G401 (cell line): ENCODE measurements at places on chromosomes 6 and 20. TPM values are rescaled to one million over a fixed set of nuclear protein-coding genes. Genes with fewer than 3 reads are reported as not detected.

The SLC17A3 gene
- total RNA-seq = not detected in 2 replicates

The RAB44 gene
- 0.06 TPM in 1 of 2 replicates, not detected in the other for total RNA-seq

GRCh38 chr6:6346427-6347023 lies 26.1 kb upstream of the F13A1 start:
- DNase-seq = no peak

DNA sequence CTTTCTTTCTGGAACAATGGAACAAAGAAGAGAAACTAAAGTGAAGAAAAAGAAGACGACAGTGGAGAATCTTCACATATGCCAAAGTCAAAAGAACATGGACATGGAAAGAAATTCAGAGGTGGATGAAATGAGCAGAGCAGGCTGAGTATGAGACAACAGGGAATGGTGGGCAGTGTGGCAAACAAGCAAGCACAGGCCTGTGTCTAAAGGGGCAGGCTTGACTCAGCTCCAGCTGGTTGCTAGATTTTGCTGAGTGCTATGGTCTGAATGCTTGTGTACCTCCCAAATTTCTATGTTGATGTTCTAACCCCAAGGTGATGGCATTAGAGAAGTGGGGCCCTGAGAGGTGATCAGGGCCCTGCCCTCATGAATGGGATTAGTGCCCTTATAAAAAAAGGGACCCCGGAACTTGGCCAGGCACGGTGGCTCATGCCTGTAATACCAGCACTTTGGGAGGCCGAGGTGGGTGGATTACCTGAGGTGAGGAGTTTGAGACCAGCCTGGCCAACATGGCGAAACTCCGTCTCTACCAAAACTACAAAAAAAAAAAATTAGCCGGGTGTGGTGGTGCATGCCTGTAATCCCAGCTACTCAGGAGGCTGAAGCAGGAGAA lies 49.6 kb downstream of the ZMYND8 start:
- no peak for DNase-seq

DNA sequence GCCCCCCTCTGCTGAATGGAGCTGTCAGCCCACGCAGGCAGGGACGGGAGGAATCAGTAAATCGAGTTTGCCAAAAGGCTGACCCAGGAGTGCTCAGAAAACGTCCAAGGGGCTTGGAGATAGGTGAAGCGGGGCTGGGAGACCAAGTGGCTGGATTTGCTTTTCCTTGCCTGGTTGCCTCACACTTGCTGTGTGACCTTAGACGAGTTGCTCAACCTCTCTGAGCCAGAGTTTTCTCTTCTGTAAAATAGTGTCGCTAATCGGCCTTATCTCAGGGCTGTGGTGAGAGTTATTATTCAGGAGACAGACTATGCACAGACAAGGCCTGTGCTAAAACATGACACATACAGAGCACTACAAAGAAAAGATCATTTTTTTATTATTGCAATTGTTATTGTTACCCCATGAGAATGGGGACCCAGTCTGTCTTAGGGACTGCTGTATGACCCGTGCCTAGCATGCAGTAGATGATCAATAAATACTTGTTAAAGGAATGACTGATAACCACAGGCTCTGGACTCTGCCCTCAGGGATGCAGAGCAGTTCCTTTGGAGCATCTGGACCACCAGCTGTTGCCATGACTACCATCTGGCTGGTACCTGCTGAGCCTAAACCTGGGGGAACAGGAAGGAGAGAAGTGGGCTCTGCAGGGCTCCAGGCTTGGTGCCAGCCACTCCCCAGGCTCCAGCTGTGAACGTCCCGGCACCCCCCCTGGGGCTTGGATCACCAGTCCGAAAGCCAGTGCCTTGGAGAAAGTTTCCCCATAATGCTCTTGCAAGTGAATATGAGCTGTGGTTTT lies 901 bp downstream of the KCNK15 start:
- no peak for DNase-seq

GRCh38 chr6:32117461-32117860 lies 8.3 kb upstream of the TNXB start:
- DNase-seq = no peak

DNA sequence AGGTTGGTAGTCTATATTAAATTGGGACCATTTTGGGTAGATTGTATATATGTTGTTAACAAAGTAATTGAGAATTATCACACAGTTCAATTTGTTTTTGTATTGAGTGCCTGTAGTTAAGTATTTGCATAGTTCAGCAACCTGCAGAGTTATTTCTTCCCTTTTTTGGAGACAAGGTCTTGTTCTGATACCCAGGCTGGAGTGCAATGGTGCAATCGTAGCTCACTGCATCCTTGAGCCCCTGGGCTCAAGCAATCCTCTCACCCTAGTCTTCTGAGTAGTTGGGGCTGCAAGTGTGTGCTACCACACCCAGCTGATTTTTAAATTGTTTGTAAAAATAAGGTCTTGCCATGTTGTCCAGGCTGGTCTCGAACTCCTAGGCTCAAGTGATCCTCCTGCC lies 250.5 kb downstream of the UTRN start:
- no peak for DNase-seq
